ENCODE measurements at places on chromosomes 12 and 14.

GRCh38 chr12:101087920-101088319 lies 122.1 kb downstream of the SLC5A8 start:
- DNase-seq: no peak

- DNase-seq: peak; percentile 42
Observed at GRCh38 chr14:30874999-30875787, 834 bp downstream of the COCH start.

DNA sequence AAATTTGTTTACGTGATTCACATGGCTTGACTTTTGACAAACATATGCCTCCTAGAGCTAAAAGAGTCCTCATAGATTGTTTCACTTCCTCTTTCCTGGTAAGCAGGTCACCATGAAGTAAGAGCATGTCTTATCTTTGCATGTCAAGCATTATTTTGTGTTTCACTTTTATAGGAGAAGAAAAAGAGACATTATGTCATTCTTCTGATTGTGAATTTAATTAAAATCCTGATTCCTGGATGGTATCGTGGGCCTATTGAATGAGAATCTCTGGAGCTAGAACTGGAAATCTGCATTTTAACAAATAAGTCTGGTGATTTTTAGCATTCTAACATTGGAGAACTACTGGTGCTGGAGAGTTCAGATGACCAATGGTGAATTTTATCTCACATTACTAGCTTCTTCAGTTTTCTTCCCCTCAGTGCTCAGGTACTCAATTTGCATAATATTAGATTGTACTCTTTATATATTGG lies 218.6 kb upstream of the ATP2B1 start:
- DNase-seq: peak; percentile 74

GRCh38 chr14:47507861-47508260 lies 167.5 kb downstream of the MDGA2 start:
- no peak for DNase-seq

DNA sequence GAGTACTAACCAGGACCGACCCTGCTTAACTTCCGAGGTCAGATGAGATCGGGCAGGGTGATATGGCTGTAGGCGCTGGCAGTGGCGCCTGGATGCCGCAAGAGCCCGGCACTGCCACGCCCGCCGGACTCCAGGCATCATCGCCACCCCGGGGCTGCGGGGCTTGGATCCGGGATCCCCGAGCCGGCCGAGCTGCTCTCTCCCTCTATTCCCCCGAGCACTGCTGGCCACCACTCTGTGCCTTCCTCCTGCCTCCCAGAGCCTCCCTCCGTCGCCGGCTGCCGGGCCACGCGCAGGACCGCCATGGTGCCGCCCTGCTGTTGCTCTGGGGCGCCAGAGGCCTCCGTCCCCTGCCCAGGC lies 153.2 kb upstream of the ALG10B start:
- no peak for DNase-seq

- DNase-seq: no peak
Observed at GRCh38 chr14:68774771-68775613, 17.9 kb downstream of the ZFP36L1 start.

DNA sequence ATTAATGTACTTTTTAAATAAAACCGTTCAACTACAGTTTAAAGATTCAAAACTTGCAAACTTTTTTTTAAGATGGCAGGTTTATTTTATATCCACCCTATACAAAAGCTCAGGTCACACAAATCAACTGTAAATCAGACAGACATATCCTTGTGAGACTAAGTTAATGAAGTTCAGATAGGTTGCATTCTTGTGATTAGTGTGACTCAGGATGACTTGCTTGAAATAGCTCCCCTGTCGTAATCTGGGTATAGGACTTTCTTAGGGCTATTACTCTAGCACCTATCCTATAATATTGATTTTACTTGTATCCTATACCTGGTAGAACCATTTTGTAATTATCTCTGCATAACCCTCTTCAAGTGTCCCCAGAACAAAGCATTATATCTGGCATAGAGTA lies 9.5 kb upstream of the PRKD1 start:
- DNase-seq: no peak

GRCh38 chr14:32078023-32078857 lies 1.1 kb downstream of the ARHGAP5 start:
- peak; percentile 17 for DNase-seq

- DNase-seq: no peak
Observed at GRCh38 chr12:119807380-119807779, 69.7 kb downstream of the CIT start.

GRCh38 chr12:31859232-31859977 lies 99.8 kb upstream of the RESF1 start:
- peak; percentile 8 for DNase-seq

DNA sequence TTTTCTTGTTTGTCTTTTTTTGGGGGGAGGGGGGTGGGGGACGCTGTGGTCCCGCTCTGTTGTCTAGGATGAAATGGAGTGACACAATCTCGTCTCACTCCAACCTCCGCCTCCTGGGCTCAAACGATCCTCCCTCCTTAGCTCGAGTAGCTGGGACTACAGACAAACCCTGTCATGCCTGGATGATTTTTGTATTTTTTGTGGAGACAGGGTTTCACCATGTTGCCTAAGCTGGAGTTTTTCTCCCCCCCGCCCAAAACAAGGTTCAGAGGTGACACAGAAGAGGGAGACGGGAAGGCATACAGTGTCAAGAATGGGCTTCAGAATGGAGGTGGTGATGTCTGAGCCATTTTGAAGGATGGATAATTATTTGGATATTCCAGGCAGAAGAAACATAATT lies 116.9 kb upstream of the ATF1 start:
- no peak for DNase-seq

GRCh38 chr14:23661542-23661941 lies 25.4 kb downstream of the DHRS2 start:
- no peak for DNase-seq

DNA sequence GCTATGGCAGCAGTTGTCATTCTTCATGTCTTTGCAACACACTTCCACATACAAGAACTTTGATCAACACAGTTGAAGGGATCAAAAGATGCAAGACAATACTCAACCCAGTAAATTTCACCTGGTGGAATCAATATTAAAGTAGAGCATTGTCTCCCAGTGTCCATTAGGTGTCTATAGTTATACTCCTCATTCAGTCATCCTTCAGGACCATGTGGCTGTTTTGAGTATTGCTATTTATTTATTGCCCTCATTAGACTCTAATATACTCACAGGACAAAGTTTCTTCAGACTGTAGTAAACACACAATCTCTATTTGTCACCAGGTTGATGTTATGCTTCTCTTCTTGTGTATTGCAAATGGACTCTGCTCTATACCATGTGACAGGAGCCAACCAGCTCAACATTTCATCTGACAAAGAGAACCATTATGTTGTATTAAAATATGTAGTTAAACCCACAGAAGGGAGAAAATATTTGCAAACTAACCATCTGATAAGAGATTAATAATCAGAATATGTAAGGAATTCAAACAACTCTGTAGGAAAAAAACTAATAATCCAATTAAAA lies 146.6 kb downstream of the TGFB3 start:
- DNase-seq: no peak

DNA sequence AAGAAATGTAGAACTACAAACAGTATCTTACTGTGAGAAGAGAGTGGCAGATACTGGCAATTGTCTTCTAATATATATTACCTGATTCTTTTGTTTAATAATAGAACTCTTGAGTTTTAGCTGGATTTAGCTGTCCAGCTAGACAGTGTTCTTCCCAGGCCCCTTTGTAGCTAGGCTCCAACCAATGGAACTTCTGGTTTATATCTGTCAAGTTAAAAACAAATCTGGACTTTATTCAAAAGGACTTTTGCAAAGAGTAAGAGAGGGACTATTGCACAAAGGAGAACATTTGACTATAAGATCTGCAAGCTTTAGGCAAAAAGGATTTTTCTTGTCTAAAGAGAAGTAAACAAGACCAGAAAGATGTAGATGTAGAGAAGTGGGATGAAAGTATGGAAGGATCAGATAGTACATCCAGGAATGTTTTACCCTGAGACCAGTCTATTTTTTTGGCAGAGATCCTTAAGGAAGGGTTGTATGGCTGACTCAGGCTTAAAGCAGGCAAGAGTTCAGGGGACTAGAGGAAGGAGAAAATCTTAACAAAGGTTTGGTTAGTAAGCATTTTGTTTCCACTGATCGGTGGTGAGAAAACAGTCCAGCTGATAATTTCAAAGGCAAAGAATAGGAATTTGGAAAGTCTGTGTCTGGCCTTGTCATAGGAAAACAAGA lies 111.1 kb upstream of the PLEKHA5 start:
- no peak for DNase-seq

DNA sequence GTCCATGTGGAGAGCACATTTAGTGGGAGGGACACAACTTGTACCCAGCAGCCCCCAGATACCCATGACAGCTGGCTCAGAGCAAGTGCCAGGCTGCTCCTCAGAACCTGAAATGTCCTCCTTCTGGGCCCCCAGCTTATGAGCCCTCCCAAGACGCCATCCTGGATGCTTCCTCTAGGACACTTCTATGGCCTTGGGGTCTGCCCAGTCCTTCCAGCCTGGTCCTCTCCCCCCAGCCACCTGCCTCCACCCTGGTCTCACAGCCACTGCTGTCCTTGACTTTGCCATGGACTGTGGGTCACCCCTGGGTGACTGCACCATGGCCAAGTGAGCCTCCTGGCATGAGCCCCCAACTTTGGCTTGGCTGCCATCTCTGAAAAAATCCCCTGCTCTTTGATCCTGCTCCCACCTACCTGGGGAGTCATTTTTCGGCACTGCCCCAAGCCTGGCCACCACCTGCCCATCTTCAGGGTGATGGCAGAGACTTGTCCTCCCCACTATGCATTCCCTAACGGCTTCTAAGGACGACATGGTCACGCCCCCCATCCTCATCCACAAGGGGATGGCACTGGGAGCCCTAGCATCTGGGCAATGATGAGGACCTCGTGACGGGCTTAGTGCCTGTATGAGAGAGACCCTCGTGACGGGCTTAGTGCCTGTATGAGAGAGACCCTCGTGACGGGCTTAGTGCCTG lies 323.7 kb downstream of the TMEM121 start:
- no peak for DNase-seq

- no peak for DNase-seq
Observed at GRCh38 chr12:98162906-98163678, 352.3 kb upstream of the TMPO start.

- no peak for DNase-seq
Observed at GRCh38 chr12:52631264-52631663, 12.9 kb upstream of the KRT73 start.

- no peak for DNase-seq
Observed at GRCh38 chr12:75756771-75757170, 245.4 kb upstream of the KRR1 start.

DNA sequence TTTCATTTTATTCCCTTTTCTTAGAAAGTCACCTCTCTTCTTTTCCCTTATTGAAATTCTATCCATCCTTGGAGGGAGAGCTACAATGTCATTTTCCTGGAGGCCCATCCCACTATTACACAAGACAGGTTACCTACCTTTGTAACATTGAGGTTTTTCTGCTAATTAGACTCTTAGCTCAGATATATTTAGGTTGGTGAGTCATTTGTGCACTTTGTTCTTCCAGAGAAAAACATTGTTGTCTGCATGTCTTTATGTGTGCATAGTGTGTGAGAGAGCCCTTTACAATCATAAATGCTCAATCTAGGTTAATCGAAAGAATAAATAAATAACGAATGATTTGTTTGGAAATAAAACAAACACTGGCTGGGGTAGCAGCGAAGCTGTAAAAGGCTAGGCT lies 191.8 kb downstream of the DACT1 start:
- DNase-seq: no peak

DNA sequence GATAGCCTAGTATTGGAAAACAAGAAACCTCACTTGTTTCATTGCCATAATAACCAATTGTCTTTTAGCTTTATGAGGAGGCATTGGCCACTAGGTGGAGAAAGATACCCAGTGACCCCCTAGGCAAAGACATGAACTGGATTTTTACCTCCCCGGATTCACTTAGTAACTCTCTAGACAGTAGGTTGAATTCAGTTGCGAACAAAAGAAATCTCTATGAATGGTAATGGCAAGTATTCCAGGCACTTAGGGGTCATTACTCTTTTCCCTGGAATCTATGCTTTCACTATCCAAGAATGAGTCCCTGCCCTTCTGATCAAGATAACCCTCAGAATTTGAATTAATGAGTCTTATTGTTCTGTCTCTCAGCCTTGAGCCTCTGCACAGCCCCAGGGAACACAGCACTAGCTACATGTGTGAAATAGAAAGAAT lies 29.5 kb upstream of the RHOJ start:
- DNase-seq: no peak

DNA sequence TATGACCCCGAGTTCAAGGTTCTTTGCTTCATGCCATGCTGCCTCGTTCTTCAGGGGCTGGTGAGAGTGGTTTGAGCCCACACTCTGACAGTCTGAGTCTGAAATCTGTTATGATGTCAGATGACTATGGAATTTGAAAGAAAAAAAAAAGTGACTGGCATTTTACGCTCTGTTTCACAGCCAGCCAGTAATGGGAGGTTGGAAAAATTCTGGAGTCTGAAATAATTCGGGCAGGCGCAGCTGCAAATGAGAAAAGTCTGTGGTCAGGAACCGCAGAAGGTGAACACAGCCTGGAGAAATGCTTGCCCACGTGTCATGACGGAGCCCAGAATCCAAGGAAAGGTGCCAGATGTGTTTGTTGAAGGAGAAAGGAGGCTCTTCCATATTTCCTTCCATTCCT lies 269.8 kb upstream of the PWP1 start:
- DNase-seq: no peak

- DNase-seq: peak; percentile 91
Observed at GRCh38 chr12:31896514-31897039, 62.6 kb upstream of the RESF1 start.

DNA sequence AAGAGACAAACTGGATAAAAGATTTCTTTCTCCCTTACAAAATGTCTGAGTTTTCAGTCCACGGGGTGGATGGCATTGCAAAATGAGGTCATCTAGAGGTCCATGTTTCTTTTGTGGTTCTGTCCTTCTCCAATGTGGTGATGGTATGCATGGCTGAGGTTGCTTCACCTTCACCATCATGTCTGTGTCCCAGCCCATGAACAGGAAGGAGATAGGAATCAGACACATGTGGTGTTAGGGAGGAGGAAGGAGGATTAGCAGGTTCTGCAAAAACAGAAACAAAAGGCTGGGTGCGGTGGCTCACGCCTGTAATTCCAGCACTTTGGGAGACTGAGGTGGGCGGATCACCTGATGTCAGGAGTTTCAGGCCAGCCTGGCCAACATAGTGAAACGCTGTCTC lies 11.0 kb upstream of the AEBP2 start:
- no peak for DNase-seq

- no peak for DNase-seq
Observed at GRCh38 chr14:94885481-94886155, 115.7 kb upstream of the GSC start.

DNA sequence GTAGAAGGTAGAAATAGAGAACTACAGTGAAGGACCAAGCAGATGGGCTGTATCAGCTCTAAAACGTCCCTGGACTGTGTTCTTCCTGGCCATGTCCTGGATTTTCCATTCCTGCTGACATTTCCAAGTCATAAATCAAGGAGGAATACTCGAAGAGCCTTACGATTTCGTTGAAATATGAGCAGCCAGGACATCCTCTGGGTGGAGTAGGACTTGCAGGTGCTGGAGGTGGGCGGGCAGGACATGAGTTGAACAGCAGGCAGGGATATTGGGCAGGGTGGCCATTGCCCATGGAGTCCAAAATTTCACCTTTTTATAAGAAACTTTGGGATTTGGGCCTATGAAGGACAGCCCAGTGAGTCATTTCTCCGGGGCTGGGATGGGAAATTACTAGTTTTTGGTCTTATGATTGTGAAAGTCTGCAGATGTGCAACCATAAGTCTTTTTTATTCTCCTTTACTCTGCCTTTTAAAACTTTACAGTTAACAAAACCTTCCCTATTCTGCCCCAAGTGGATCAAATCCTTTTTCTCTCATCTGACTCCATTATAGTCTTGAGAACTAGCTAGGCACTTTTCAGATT lies 88.8 kb downstream of the TMX1 start:
- DNase-seq: no peak
